ENCODE measurements at places on chromosomes 2 and 18. TPM values are rescaled to one million over a fixed set of nuclear protein-coding genes. Genes with fewer than 3 reads are reported as not detected.

Gene FAM124B
- 0.08 TPM for total RNA-seq

Gene WDFY1
- 48.5 TPM for total RNA-seq

Gene PSMA8
- not detected for total RNA-seq

Gene EHBP1
- total RNA-seq = 46.1 TPM

Gene CHAC2
- total RNA-seq = 7.6 TPM

Gene CNDP1
- not detected for total RNA-seq

Gene TXNDC2
- 0.90 TPM for total RNA-seq

Gene EHD3
- total RNA-seq = 2.6 TPM

Gene HRH4
- total RNA-seq = not detected

Gene STAT4
- total RNA-seq = 0.05 TPM

Gene SKA1
- 22.1 TPM for total RNA-seq

DNA sequence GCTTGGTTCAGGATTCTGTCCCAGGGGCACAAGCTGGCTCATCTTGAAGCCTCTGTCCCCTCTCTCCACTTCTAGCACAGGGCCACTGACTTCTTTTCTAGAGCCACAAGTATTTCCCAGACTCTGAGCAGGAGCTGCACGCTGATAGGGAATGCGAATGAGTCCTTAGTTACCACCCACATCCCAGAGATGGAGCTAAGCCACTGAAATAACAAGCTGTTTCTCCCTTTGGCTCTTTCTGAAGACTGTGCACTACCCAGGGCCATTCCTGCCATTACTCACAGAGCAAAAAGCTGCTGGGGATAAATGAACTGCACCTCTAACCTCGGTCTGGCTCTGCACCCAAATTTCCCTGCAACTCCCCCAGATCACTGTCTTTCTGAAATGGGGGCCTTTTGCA is 70.6 kb downstream of the TSN start:
- H3K27me3 ChIP-seq = no peaks in the 10 kb centered on the region
- no peak overlapping the region for H3K27ac ChIP-seq
- H3K4me3 ChIP-seq = no peak overlapping the region
- no peaks in the 10 kb centered on the region for H3K4me1 ChIP-seq

- DNase-seq = no peak
- peak overlapping the region; percentile 100 for H3K27ac ChIP-seq
- peak overlapping the region; percentile 97 for H3K4me3 ChIP-seq
These were observed 2.2 kb downstream of the TGIF1 start for GRCh38 chr18:3451989-3452749.

DNA sequence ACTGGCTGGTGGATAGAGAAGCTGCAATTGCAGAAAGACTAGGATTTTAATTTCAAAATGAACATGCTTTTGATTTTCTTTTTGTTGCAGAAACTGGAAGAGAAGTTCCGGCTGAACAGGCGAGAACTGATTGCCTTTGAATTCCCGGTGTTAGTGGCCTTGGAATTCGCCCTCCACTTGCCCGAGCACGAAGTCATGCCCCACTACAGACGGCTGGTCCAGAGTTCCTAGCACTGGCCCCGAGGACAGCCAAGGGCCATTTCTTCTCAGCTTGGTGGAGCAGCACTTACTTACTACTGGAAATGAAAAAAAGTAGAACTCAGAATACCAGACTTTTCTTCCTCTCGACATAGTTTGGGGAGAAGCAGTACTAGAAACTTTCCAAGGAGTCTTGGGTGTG is 121.9 kb downstream of the CABLES1 start:
- no peak overlapping the region for H3K4me3 ChIP-seq
- no peak for DNase-seq
- no peaks in the 10 kb centered on the region for H3K36me3 ChIP-seq

DNA sequence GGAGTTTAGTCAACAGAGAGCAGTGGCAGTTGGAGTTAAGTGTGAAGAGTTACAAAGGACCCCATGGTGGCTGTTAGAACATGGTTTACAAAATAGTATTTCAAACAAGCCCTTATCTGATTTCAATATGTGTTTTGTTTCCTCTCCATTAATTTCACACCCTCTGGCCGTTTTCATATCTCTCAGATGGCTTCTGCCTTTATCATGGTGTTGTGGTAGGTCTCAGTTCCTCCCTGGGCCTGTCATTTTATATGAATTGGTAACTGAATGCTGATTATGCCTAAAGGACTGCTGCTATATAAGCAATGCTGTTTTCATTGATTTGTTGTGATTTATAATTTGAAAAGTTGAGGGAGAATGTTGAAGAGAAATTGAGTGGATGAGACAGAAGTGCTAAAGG is 686.7 kb downstream of the NYAP2 start:
- no peak overlapping the region for H3K4me3 ChIP-seq
- no peaks in the 10 kb centered on the region for H3K36me3 ChIP-seq
- no peaks in the 10 kb centered on the region for H3K4me1 ChIP-seq
- no peak overlapping the region for H3K27ac ChIP-seq

- DNase-seq = no peak
- H3K36me3 ChIP-seq = no peaks in the 10 kb centered on the region
- H3K27ac ChIP-seq = no peak overlapping the region
- no peaks in the 10 kb centered on the region for H3K27me3 ChIP-seq
These were observed 15.5 kb upstream of the PTMA start for GRCh38 chr2:231692847-231693246.

GRCh38 chr2:216300906-216301305 is 71.4 kb downstream of the MARCHF4 start:
- no peak overlapping the region for H3K4me3 ChIP-seq
- H3K36me3 ChIP-seq = no peaks in the 10 kb centered on the region
- no peaks in the 10 kb centered on the region for H3K27me3 ChIP-seq
- DNase-seq = no peak
- H3K4me1 ChIP-seq = no peaks in the 10 kb centered on the region

DNA sequence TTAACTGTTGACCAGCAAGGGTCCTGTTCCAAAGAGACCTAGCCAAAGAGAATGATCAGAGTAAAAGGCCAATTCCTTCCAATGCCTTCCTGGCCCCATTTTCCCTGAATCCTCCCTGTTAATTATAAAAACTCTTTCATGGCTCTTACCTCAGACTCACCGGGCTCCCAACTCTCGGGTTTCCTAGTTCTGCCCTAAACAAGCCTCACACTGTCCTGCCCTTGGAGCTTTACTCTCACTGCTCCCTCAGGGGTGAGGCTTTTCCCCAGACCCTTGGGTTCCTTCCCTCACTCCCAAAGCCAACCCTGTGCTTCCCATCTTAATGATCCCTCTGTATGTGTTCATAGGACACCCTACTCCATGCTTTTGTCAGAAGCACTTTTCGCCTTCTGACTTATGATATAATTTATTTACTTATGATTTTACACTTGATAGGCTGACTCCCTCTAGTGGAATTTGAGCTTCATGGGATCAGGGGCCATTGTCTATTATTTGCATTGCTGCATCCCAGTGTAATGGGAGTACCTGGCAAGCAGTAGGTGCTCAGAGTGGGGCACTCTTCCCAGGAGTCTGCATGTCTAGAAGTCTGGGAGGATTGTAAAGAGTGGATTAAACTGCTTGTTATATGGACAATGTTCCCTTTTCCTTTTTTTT is 29.9 kb upstream of the ZNG1B start:
- H3K4me1 ChIP-seq = no peaks in the 10 kb centered on the region
- H3K27ac ChIP-seq = no peak overlapping the region
- no peak overlapping the region for H3K4me3 ChIP-seq

- H3K27me3 ChIP-seq = no peaks in the 10 kb centered on the region
- no peak overlapping the region for H3K27ac ChIP-seq
- H3K4me3 ChIP-seq = no peak overlapping the region
- no peaks in the 10 kb centered on the region for H3K36me3 ChIP-seq
These were observed 2.7 kb downstream of the ST8SIA5 start for GRCh38 chr18:46754188-46754587.

GRCh38 chr18:51211552-51211951 is 14.1 kb upstream of the MEX3C start:
- H3K27me3 ChIP-seq = no peaks in the 10 kb centered on the region
- H3K4me1 ChIP-seq = no peaks in the 10 kb centered on the region
- H3K27ac ChIP-seq = no peak overlapping the region
- no peaks in the 10 kb centered on the region for H3K36me3 ChIP-seq

DNA sequence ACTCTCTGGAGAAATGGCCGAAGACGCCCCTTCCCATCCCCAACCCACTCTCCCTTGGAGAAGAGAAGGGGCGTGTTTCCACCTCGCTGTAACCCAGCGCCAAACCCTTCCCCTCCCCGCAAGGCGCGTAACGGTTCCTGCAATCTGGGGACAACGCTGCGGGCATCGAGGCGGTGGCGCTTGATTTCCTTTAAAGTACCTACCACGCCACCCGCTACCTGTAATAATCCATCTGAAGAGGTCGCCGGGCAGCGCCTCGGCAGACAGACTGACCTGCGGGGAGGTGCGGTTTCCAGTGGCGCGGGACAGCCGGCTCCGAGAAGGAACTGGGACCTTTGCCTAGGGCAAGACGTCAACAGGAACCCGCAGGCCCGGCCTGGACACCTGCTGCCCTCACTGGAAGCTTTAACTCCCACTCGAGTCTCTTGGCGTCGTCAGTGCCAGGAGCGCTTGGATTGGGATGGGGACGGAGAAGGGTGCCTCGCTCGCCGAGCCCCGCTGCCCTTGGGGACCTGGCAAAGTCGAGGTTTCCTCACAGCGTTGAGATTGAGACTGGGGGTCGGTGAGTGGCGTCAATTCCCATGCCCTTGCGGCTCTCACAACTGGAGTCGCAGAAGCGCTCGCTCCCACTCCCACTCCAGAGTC is at the start of gene CYP1B1:
TSS of gene CYP1B1 (minus strand) at position 645 of the 645 bp plus-strand sequence. CDS start 763 bp downstream, outside the sequence.
- no peaks in the 10 kb centered on the region for H3K27me3 ChIP-seq
- H3K36me3 ChIP-seq = no peaks in the 10 kb centered on the region
- peak within 1 kb of the TSS; percentile 58 for H3K4me3 ChIP-seq

- no peak for DNase-seq
- no peaks in the 10 kb centered on the region for H3K36me3 ChIP-seq
- H3K27ac ChIP-seq = no peak overlapping the region
- H3K4me3 ChIP-seq = no peak overlapping the region
- H3K27me3 ChIP-seq = no peaks in the 10 kb centered on the region
These were observed 57.8 kb upstream of the FAM237A start for GRCh38 chr2:206584323-206585116.

DNA sequence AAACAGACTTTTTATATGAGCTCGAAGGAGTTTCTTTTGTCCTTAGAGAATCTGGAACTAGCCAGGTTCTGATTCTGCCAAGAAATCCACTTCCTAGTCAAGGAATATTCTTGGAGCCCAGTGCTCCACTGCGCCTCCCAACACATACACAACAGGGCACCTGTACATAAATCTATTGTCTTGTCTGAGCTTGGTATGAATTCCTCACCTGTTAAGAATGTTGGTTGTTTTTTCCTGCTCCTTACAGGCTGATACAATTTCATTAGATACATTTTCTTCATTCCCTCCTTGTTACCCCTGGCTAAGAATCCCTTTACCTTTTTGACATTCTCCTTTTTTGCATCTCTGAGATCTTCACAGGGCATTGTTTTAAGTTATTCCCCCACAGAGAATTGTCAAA is 56.0 kb upstream of the FZD7 start:
- no peak overlapping the region for H3K4me3 ChIP-seq
- H3K27me3 ChIP-seq = no peaks in the 10 kb centered on the region
- H3K4me1 ChIP-seq = no peaks in the 10 kb centered on the region
- no peaks in the 10 kb centered on the region for H3K36me3 ChIP-seq

GRCh38 chr2:222912117-222912516 is 51.3 kb downstream of the ACSL3 start:
- no peak for DNase-seq
- no peak overlapping the region for H3K4me3 ChIP-seq
- H3K36me3 ChIP-seq = peaks cover 15% of the 10 kb centered on the region
- no peaks in the 10 kb centered on the region for H3K27me3 ChIP-seq
- H3K4me1 ChIP-seq = peaks cover 2% of the 10 kb centered on the region

DNA sequence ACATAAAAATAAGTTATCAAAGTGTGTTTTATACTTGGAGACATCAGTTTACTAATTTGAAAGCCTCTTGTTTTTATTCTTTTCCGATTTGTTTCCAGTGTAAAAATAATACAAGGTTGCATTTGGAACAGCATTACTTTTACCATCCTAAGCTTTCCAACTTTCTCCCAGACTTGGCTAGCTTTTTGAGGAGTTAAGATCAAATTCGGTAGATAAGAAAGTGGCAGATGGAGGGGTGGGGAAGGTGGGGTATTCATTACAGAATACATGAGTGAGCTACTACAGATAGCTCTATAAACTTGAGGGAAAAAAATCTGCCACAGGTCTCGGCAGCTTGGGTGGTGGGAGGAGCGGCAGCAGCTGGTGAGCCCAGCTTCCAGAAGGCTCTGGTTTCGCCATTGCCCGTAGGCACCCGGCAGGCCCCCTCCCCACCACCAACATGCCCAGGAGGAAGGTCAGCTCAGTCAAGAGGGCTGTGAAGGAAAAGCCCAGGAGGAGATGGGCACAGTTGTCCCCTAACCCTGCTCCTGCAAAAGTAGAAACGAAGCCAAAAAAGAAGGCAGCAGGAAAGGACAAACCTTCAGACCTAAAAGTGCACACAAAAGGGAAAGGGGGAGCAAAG is 18.6 kb upstream of the RMC1 start:
- no peak overlapping the region for H3K4me3 ChIP-seq
- no peak for DNase-seq
- no peaks in the 10 kb centered on the region for H3K27me3 ChIP-seq
- no peak overlapping the region for H3K27ac ChIP-seq
- peaks cover 17% of the 10 kb centered on the region for H3K36me3 ChIP-seq

DNA sequence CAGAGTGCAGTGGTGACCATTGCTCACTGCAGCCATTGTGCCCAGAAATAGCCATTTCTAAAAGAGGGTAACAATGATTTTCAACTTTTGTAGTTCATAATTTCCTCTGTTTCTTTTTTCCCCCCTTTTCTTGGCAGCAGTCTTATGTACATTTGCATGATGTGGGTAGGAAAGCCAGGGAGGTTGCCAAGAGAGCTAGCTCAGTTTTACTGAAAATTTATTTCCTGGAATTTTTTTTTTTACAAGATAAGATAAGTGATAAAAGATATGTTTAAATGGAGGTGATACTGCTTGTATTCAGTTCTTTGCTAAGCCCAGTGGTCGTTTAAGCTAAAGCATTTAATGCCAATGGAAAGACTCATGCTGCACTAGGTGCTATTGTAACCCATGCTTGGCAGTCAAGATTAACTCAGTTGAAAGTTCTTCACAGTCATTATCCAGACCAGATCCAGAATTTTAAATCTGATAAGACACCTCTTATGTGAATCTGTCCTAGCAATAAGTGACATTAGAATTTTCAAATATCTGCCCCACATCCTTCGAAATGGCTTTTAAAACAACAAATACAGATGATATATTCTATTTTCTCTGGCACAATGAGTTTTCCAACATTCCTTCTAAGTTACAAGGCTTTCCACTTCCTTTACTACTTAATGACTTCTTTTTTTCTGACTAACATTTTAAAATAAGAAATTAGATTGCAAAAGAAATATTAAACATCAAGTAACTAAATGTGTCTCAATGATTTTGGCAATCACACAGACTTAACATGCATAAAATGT is 4.4 kb upstream of the ATP8B1 start:
- no peaks in the 10 kb centered on the region for H3K36me3 ChIP-seq
- no peak overlapping the region for H3K4me3 ChIP-seq
- DNase-seq = no peak
- 0 out of 2 replicates have a peak, but pooled peaks cover 3% of the 10 kb centered on the region for H3K4me1 ChIP-seq
- H3K27me3 ChIP-seq = no peaks in the 10 kb centered on the region

GRCh38 chr2:95040426-95040825 is 14.9 kb downstream of the MAL start:
- H3K4me1 ChIP-seq = no peaks in the 10 kb centered on the region
- DNase-seq = no peak
- H3K4me3 ChIP-seq = no peak overlapping the region
- H3K27me3 ChIP-seq = no peaks in the 10 kb centered on the region
- no peaks in the 10 kb centered on the region for H3K36me3 ChIP-seq
